ENCODE measurements at places on chromosomes 7 and 10. TPM values are rescaled to one million over a fixed set of nuclear protein-coding genes. Genes with fewer than 3 reads are reported as not detected.

The PHKG1 gene
- 1.0 TPM for total RNA-seq

- no peak for DNase-seq
These were observed 4.3 kb downstream of the PDCD4 start for GRCh38 chr10:110876000-110876399.

GRCh38 chr7:895451-896052 lies 19.2 kb downstream of the GET4 start:
- no peak for DNase-seq

GRCh38 chr10:25080880-25081581 lies 64.6 kb downstream of the THNSL1 start:
- DNase-seq = peak; percentile 66

GRCh38 chr10:101060951-101061623 lies 702 bp upstream of the KAZALD1 start:
- peak; percentile 89 for DNase-seq

The CAV2 gene
- not detected for total RNA-seq

All from activated CD4-positive, alpha-beta T cell treated with anti-CD3 and anti-CD28 coated beads, Interleukin-2, amount 10 ng/mL, durations not matched to agents 7 days and 5 days (primary cell).